ENCODE measurements at places on chromosomes 3 and 15.

DNA sequence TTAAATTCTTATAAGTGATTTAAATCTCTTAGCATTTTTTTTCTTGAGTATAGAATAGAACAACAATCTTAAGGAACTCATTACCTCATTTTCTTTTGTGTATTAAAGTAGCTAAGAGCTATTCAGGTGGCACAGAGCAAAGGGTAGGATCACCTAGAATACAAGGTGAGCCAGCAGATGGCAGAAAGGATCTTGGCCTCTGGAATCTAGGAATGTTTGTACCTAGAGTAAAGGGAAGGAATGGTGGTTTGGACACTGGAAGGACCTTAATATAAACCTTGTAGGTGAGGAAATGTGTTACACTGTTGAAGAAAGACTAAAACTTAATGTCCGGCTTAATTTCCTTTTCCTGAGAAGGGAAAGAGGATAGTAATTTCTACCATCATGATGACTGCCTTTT, 89.0 kb downstream of the GHSR start:
- no peak for DNase-seq

DNA sequence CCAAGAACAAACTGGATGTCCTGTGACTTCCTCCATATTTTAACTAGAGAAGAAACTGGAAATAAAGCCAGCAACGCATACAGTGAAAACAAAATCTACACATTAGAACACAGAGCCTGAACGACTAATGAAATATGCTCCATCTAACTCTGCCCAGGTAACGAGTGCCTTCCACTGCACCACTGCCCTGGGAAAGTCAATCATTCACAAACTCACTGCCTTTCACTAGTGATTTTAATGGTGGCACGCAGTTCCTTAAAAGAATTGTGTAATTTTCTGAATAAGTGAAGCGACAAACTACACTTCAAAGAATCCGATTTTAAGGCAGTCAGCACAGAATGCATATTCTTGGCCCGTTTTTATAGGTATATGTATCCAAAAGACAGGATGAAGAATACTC, 416.0 kb downstream of the SHQ1 start:
- no peak for DNase-seq

GRCh38 chr3:63022114-63022513, 146.9 kb upstream of the CADPS start:
- DNase-seq = no peak

DNA sequence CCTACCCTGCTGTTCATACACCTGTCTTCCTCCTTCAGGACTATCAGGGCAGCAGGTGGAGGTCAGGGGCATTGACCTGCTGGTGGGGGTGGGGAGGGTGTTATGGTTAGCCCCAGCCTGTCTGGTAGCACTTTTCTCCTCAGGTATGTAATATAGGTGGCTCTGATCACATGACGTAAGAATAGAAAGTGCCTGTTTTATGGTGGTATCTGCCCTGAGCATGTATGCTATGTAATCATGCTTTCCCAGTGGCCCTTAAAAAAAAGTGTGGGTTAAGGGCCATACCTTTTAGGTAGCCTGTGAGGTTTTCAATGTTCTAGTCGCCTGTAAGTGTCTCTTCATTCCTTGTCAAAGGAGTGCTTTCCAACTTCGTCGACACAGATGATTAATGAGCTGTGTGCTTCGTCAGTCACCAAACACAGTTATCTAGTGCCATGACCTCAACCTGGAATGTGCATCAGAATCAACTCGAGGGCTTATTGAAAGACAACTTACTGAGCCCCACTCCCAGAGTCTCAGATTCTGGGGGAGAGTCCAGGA, 86.3 kb downstream of the KLHL25 start:
- no peak for DNase-seq

- no peak for DNase-seq
Measured at GRCh38 chr15:101176625-101177024, 75.2 kb downstream of the CHSY1 start.

- DNase-seq = no peak
Measured at GRCh38 chr3:78148986-78149717, 1109.3 kb downstream of the ROBO2 start.

DNA sequence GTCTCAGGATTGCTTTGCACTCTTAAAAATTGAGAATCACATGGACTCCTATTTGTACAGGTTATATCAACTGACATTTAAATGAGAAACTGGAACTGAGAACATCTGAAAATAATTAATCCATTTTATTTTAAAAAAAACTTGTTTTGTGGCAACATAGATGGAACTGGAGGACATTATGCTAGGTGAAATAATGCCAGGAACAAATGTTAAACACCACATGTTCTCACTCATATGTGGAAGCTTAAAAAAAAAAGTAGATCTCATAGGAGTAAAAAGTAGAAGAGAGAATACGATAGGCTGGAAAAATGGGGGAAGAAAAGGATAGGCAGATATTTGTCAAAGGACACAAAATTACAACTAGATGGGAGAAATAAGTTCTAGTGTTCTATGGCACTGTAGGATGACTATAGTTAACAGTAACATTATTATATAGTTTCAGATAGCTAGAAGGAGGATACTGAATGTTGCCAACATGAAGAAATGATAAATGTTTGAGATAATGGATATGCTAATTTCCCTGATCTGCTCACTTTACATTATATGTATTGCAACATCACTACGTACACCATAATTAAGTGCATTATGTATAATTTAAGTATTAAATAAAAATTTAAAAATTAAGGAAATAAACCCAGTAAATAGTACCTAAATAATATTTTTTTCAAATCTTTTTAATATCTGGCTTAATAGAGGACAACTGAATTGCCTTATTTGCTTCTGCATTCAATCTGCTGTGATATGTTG, 100.5 kb upstream of the TSPAN3 start:
- no peak for DNase-seq

Data from amygdala (tissue), 56 donors.